ENCODE measurements at places on chromosomes 1 and 21.

DNA sequence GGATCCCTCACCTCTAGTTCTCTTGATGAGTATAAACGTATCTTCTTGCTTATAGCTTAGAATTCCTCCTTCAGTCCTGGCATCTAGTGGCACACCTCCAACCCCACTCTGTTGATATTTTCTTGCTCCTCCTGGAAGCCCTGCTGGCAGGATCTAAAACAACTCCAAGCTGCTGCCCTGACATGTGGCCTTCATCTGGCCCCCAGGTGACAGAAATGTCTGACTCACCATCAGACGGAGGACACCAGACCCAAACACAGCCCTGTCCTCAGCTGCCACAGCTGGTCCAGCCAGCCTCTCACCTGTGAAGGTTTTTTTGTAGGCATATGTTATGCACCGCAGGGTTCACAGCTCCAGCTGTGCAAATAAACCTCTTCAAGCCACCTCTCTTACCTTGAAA lies 53.4 kb downstream of the KRTAP19-8 start:
- DNase-seq, result no peak

- no peak for DNase-seq
Measured at GRCh38 chr1:3035563-3036446, 14.5 kb downstream of the ACTRT2 start.

DNA sequence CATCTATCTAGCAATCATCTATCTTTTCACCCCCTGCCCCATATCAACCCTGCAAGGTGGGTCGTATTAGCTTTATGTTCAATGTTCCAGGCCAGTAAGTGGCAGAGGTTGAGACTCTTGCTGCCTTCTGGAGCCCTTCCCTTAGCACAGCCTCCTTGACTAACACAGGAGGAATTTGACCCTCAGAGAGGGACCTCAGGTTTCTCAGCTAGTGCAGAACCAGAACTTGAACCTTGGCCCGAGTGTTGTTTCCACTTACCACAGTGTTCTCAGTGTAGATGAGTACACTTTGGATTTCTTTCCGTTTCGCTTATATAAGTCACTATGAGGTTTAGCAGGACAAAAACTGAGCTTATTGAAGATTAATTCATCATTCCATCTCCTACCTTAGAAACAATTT lies 11.1 kb upstream of the ATF3 start:
- no peak for DNase-seq

DNA sequence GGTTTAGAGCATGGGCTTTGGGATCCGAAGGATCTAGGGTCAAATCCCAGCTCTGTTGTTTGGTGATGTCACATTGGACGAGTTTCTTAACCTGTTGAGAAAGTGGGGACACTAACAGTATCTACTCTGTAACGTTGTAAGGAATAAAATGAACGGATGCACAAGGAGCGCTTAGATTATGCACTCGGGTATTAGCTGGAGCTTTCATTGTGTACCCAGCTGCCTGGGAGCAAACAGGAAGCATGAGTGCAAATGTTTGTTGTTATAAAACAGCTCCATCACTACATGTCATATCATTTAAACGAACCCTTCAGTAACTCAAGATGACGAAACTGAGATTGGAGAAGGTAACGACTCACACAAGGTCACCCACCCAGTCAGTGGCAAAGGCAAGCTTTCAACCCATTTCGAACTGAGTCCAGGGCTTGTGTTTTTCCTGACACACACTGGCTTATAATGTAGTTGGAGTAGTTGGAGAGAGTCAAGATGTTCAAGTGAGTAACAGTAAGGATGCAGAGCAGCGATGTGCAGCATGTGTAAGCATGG lies 16.2 kb upstream of the SLC6A17 start:
- DNase-seq, result no peak

DNA sequence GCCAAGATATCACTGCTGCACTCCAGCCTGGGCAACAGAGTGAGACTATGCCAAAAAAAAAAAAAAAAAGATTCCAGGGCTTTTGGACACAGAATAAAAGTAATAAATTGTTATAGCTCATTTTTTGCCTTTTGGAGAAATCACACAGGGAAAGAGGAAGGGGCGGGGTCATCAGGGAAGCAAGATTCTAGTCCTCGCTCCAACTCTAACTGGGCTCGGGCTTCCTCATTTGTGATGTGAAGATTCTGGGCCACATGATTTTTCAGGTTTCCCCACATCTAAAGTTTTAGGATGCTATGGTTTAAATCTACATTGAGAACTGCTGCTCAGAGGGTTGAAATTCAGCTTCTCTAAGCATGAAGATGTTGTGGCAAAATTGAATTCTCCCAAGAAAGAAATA lies 179.3 kb upstream of the PLXNA2 start:
- no peak for DNase-seq
